ENCODE measurements at places on chromosomes 13 and 19.

DNA sequence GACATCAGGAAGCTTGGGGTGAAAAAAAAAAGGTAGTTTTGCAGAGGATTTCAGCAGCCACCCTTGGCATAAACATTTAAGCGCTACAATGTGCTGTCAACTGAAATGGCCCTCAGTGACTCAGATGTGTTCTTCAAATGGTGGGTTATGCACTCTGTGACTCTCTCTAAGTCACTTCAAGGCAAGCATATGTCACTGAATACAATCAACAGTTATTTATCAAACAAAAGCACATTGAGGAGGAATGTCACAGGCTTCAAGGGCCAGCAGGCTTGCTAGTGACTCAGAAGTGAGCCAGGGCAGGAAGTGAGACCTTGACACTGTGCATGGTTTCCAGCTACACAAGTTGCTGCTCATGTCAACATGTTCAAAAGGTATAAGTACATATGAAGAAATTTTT lies 523.7 kb upstream of the HTR2A start:
- no peak for DNase-seq

DNA sequence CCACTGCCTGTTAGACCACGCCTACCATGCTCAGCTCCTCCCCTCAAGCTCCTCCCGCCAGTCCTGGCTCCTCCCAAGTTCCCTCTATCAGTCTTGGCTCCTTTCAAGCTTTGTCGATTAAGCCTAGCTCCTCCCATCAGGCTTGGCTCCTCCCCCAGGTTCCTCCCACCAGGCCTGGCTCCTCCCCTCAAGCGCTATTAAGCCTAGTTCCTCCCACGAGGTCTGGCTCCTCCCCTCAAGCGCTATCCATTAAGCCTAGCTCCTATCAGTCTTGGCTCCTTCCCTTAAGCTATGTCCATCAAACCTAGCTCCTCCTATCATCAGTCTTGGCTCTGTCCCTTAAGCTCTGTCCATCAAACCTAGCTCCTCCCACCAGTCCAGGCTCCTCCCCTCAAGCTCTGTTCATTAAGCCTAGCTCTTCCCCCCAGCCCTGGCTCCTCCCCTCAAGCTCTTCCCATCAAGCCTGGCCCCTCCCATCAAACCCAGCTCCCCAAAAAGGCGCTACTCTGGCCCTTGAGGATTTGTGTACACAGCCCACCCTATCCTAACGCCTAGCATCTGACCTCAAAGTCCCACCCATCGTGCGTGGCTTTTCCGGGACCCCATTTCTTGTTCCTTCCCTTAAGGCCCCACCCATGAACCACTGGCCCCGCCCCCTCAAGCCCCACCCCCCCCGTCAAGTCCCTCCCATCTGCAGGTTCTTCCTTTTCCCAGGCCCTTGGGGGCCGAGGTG lies 10.0 kb downstream of the CAMSAP3 start:
- no peak for DNase-seq

DNA sequence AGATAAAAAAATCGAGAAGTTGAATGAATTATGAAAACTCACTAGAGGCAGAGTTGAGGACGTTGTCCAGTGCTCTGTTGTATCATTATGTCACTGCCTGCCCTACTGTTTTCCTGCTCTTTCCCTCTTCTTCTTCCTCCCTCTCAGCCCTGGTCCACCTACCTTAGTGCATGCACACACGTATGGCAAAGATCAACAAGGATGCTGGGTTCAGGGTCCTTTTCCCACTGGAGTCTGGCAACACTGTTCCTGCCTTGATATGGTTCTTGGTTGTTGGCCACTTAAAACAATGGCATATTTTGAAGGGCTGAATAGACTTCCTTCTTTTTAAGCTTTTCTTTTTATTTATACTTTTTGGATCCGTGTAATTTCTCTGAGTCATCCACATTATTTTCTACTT lies 74.5 kb downstream of the LRCH1 start:
- DNase-seq: no peak

- no peak for DNase-seq
These were observed 2.9 kb downstream of the SUPT5H start for GRCh38 chr19:39448271-39448670.

- no peak for DNase-seq
These were observed 205.2 kb upstream of the MAB21L1 start for GRCh38 chr13:35681685-35682084.

- DNase-seq: no peak
These were observed 5.3 kb downstream of the ZNF85 start for GRCh38 chr19:20928371-20928770.

DNA sequence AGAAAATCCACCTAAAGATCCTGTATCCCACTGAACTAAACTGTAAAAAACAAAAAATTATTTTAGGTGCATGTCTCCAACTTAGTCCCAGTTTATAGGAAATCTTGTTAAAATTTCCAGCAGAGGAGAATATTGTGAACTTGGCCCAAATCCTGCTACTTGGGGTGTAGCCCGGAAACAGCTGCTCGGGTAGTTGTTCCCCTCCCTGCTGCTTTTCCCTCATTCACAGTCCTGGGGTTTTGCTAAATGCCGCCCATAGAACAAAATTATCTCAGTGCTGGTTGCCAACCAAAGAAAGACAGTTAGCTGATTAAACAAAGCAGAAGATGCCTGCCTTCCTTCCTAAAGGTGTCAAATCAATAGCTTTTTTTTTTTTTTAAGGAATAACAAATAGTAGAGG lies 330.5 kb upstream of the KLF12 start:
- DNase-seq: no peak

- DNase-seq: peak; percentile 58
These were observed 2.3 kb downstream of the PRKD2 start for GRCh38 chr19:46714444-46715106.

- no peak for DNase-seq
These were observed 698.2 kb downstream of the SLITRK1 start for GRCh38 chr13:83184150-83184475.

GRCh38 chr19:27767234-27767633 lies 1445.7 kb downstream of the UQCRFS1 start:
- DNase-seq: no peak

- DNase-seq: no peak
These were observed 464.4 kb downstream of the ITGBL1 start for GRCh38 chr13:101916775-101917474.

DNA sequence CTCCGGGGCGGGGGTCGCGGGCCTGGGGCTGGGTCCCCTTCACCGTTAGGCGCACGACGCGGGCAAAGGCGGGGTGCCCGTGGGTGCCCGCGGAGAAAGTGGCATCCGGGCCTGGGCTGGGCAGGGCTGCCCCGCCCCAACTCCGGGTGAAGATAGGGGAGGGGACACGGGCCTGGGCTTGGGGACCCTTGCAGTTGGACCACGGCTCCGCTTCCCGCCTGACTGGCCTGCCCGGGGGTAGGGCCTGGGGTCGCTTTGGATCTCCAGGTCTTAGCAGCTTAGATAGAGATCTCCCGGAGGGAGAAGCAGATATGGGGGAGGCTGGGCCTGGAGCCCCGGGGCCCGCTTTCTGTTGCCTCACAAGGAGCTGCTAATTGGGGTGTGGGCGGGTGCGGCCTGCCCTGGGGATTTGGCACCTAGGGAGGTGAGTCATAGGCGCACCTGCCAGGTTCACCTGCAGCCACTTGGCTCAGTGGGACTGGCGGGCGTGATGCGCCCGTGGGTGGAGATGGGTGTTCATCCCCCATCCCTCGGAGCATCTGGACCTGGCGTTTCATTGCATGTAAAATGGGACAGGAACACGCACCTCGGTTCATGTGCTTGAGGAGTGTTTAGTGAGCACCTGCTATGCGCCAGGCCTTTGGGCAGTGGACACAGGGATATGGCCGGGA lies 585 bp downstream of the MAP1S start:
- peak; percentile 49 for DNase-seq

GRCh38 chr19:23145617-23146415 lies 29.0 kb downstream of the ZNF730 start:
- no peak for DNase-seq

DNA sequence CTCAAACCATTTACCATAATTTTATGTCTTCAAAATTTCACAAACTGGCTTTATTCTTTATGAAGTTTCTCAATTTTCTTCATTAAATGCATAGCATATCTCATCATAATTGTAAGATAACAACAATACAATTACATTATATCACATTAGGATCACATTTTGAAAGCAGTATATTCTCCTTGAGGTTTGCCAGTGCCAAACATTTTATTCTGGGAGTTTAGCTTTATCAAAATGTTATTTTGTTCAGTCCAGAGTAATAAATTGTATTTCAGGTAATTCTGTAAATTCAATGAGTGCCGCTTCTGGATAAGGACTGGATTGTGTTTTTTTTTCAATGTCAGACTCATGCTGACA lies 234.6 kb upstream of the MIR17HG start:
- no peak for DNase-seq

DNA sequence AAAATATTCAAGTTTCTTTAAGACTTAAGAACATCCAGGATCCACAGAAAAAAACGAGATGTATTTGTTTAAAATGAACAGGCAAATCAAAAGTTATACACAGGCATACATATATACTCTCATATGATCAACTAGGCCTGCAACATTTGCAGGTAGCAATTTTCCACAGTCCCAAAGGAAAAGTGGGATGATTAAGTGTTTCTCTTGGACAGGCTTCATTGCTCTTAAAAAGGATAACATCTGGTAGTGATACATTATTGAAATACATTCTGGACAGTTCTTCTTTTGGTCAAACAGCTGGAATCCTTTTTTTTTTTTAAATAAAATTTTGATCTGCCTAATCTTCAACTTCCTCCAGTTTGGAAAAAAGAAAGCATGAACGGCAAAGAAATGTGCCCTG lies 114.8 kb upstream of the TDRD3 start:
- no peak for DNase-seq

- no peak for DNase-seq
These were observed 1.0 kb upstream of the MEF2B start for GRCh38 chr19:19170873-19171672.

- no peak for DNase-seq
These were observed 31.2 kb downstream of the DLEU7 start for GRCh38 chr13:50812242-50812641.

DNA sequence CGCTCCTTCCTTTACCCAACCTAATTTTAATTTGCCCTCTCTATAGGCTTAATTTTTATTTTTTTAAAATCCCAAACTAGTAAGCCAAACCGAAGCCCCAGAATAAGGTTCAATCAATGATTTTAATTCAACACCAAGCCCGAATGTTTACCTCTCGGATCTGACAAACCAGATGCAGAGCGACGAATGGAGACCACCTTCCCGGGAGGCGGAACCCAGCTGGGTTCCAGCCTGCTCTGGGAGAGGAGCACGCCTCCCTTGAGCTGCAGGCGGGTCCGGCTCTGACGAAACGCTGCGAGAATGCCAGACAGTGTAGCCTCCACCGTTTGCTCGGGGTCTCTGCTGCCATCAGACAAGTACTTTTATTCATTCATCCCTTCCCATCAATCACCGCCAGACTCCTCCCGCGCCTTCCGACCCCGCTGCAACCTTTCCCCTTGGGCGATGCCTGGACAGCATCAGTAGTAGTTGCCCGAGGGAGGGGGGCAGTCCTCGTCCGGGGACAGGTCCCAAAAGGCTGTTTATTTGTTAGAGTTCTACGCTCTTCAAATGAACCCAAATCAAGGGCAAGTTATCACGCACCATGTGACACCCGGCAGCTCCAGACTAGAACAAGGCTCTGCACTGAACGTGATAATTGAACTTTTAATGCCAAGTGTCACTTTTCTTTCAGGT lies 752 bp upstream of the EDNRB start:
- no peak for DNase-seq

- DNase-seq: no peak
These were observed 67.0 kb upstream of the SERP2 start for GRCh38 chr13:44306371-44307192.

DNA sequence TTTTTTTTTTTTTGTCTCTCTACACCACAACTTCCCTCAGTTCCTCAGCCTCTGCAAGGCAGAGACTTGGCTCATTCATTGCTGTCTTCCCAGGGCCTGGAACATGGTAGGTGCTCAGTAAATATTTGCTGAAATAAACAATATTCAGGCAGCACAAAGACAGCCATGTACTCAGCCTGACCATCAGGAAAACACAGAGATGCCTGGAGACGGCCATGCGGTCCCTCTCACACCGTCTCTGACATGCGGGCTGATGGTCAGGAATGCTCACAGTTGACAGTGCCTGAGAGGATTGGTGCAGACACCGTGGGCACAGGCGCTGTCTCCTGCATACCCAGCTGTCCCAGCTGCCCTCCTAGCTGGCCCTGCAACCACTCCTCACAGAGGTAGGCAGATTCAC lies 924 bp downstream of the PRAM1 start:
- no peak for DNase-seq

- DNase-seq: no peak
These were observed 342.2 kb upstream of the HTR2A start for GRCh38 chr13:47239025-47239424.

- DNase-seq: no peak
These were observed 11.4 kb upstream of the CPAMD8 start for GRCh38 chr19:17037966-17038500.

- DNase-seq: no peak
These were observed 2.1 kb upstream of the ATP12A start for GRCh38 chr13:24678151-24678550.

DNA sequence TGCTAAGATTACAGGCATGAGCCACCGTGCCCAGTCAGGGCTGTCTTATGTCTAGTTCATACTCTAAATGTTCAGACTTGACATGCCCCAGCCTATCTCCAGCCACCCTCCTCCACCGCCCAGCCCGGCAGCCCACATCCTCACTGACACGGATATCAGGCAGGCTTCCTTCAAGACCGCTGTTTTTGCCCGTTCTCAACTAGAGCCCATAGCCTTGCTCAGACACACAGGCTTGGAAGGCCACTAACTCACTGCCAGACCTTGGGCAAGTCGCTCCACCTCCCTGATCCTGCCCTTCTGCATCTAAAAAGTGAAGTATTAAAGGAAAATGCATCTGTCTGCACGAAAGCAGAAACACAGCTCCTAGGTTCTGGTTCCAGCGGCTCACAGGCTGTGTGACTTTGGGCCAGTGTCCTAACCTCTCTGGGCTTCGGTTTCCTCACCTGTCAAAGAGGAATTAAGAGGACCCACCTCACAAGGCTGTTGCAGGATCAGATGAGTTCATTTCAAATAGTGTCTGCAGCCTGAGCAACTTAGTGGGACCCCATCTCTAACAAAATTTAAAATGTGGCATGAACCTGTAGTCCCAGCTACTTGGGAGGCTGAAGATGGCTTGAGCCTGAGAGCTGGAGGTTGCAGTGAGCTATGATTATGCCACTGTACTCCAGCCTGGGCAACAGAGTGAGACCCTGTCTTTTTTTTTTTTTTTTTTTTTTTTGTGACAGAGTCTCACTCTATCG lies 14.5 kb upstream of the CERS4 start:
- DNase-seq: peak; percentile 23

GRCh38 chr19:13984186-13984585 lies 21.9 kb downstream of the RFX1 start:
- no peak for DNase-seq

- no peak for DNase-seq
These were observed 149.7 kb upstream of the SERP2 start for GRCh38 chr13:44223770-44224444.

- DNase-seq: no peak
These were observed 429.2 kb upstream of the HTR2A start for GRCh38 chr13:47326061-47326460.

Measured in stimulated activated CD4-positive, alpha-beta T cell treated with anti-CD3 and anti-CD28 coated beads, Interleukin-4, amount 100 ng/mL, for 24 hours (primary cell).